ENCODE measurements at places on chromosomes 5 and 9.
A peak's percentile ranks its signal among the peaks of the same experiment; 100 is the strongest.

DNA sequence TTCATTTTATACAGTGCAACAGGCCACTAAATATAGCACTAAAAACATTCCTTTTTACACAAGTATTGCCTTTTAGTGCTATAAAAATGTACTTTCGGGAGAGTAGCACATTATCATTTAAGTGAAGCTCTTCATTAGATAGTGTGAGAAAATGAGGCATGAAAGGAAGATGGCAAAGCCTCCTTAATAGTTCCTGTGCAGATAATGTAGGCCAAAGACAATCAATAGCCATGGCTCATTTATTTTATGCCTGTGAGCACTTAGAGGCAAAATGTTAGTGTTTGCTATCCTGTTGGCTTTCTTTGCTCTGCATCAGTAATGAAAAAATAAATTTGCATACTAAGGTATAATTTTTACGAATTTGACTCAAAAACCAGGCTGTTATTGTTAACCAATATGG is 929.5 kb upstream of the C9orf72 start:
- DNase-seq, result no peak

- DNase-seq, result no peak
Observed at GRCh38 chr5:167987490-167988280, 303.8 kb upstream of the WWC1 start.

DNA sequence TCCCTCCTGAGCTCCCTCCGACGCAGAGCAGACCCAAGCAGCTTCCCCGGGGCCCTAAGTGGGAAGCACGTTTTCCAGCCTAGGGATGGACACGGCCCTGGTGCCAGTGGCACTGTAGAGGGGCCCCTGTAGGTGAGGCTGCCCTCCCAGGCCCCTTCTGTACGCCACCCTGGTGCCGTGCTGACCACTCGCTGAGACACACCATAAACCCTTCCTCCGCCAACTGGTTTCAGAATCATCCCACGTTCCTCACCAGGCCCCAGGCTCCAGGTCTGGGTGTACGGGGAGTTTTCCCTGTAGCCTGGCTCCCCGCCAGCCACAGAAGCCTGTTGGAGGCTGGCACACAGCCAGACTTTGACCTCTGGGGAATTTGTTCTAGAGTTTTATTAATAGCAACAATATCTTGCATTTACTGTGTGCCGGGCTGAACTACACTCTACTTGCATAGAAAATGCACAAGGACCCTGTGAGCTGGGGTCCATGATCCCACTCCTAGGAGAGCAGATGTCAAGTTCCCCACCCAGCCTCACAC is 18.2 kb upstream of the WDR38 start:
- no peak for DNase-seq

- DNase-seq, result no peak
Observed at GRCh38 chr5:81020478-81021167, 60.5 kb downstream of the RASGRF2 start.

GRCh38 chr9:36441966-36442365 is 41.9 kb upstream of the RNF38 start:
- no peak for DNase-seq

DNA sequence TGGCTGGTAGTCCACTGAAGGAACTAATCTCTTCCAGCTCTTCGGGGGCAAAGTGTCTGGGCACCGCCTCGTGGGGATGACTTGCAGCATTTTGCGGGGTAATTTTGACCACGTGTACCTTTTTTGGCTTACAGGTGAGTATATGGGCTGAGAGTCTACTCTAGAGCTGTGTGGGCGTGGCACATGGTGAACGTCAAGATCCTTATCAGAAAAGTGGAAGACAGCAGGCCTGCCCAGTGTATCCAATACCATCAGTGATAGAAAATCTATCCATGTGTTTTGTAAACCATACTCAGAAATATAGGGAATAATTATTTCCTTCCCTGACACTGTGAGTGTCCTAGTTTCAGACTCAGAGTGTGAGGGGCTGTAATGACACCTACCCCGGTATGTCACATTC is 148.5 kb downstream of the SLIT3 start:
- no peak for DNase-seq

DNA sequence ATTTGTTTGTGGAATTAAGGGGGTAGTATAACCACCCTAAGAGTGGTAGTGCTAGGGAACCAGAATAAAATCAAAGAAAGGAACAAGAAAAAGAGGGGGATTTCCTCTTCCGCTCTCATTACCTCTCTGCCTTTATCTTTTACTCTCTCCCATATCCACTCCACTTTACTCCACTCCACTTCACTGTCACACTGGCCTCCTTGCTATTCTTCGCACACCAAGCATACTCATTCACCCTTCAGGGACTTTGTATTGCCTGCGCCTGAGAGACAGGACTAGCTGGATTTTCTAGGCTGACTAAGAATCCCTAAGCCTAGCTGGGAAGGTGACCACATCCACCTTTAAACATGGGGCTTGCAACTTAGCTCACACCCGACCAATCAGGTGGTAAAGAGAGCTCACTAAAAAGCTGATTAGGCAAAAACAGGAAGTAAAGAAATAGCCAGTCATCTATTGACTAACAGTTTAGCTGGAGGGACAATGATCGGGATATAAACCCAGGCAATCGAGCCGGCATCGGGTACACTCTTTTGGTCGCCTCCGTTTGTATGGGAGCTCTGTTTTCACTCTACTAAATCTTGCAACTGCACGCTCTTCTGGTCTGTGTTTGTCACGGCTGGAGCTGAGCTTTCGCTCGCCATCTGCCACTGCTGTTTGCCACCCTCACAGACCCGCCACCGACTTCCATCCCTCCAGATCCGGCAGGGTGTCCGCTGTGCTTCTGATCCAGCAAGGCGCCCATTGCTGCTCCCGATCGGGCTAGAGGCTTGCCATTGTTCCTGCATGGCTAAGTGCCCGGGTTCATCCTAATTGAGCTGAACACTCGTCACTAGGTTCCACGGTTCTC is 121.8 kb downstream of the FAM170A start:
- no peak for DNase-seq

GRCh38 chr5:140224658-140225057 is 49.7 kb downstream of the CYSTM1 start:
- DNase-seq, result no peak

DNA sequence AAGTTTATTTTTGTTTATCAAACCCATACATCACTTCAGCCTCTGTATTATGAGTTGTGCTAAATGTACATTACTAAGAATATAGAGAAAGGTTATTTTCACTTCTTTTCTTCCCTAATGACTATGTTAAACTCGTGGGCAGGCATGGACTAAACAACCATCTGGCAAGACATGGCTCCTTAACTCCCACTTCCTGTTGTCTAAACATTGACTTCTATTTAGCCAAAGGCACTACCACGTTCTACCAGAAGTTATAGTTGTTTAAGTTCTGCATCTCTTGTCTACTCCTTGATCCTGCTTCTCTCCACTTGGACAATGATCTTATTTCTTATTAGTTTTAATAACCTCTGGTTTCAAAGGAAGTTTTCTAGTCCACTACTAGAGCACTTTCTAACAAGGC is 136.1 kb downstream of the MACIR start:
- no peak for DNase-seq

- no peak for DNase-seq
Observed at GRCh38 chr5:32536246-32536645, 49.1 kb upstream of the SUB1 start.

DNA sequence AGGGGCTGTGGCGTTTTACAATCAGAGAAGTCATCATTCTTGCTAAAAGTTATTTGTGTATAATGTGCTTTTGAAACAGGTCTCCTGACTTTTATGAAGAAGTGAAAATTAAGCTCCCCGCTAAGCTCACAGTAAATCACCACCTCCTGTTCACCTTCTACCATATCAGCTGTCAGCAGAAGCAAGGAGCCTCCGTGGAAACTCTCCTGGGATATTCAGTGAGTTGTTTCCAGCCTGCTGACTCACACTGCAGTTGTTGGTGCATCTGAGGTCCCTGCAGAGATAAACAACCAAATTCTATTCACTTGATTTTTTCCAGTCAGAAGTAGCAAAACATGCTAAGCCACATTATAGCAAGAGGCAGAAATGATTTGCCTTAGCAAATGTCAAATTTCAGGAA is 156.7 kb downstream of the DOCK8 start:
- DNase-seq, result no peak

DNA sequence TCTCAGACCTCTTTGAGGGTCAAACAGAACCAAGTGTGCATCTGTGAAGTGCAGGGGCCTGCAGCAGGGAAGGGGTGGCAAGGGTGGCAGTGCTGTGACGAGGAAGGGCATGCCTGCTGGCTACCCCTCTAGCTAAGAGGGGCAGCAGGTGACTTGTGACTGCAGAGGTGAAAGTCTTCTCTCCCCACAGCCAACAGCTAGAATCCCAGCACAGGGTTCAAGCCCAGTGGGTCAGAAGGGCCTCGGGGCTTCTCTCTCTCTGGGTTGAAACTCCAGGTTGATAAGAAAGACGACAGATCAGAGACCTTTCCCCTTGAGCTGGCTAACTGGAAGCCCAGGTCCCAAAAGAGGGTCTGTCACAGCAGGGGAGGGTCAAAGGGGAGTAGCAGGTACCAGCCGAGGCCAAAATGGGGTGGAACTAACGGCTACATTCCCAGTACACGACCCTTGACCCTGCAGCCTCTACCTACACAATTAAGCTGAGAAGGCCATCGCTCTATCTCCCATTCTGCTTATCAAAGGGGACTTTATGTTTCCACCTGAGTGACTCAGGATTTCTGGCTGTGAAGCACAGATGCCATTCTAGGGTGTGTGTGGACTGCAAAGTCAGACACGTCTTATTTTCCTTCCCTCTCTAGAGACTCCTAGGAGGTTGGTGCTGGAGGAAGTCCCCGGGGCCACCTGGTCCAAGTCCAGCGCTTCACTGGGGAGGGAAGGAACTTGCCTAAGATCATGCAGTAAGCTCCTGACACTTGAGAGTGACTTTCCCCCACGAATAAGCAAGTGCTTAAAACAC is 14.6 kb downstream of the ANKS6 start:
- DNase-seq, result no peak

DNA sequence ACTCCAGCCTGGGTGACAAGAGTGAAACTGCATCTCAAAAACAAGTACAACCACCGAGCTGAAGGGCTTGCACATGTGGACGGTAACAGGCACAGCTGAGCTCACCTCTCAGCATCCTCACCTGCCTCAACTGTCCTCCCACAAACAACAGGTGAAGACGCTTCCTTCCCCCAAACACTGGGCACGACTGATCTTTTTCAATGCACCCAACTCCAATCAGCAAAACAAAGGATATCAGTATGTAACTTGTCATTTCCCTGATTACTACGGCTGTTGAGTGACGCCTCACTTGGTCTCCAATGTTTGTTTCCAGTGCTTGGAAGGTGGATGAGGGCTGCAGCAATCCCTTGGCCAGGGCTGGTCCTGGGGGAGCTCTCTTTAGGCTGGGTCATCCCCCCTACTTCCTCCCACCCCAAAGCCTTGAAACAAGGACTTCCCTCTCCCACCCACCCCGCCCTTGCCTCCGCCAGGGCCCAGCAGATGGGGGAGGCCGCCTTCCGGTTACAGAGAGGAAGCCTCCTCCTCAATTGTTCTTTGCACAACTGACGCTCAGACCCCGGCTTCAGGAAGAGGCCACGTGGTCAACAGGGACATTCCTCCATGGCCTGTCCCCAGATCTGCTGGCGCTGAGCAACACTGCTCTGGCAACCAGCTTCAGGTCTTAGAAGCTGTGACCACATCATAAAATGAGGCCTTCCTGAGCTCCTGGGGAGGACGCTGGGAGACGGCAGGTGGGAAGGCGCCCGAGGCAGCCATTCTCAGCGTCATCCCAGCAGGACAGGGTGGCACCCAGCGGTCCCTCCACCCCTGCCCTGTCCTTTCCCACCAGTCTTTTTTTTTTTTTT is 5.9 kb downstream of the FAM78A start:
- no peak for DNase-seq

GRCh38 chr5:123434796-123435195 is 11.6 kb upstream of the CEP120 start:
- DNase-seq, result no peak

DNA sequence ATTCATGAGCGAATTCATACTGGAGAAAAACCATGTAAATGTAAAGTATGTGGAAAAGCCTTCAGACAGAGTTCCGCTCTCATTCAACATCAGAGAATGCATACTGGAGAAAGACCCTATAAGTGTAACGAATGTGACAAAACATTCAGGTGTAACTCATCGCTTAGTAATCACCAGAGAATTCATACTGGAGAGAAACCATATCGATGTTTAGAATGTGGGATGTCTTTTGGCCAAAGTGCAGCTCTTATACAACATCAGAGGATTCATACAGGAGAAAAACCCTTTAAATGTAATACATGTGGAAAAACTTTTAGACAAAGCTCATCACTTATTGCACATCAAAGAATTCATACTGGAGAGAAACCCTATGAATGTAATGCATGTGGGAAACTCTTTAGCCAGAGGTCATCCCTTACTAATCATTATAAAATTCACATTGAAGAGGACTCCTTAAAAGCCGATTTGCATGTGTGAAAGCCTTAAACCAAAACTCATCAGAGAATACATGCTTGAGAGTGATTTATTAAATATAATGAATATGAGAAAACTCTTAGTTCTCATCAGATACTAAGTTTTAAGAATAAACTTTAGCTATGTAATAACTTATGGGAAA is 11.8 kb upstream of the ZFP2 start:
- DNase-seq, result no peak

GRCh38 chr5:132750471-132751230 is 3.4 kb downstream of the CCNI2 start:
- no peak for DNase-seq

DNA sequence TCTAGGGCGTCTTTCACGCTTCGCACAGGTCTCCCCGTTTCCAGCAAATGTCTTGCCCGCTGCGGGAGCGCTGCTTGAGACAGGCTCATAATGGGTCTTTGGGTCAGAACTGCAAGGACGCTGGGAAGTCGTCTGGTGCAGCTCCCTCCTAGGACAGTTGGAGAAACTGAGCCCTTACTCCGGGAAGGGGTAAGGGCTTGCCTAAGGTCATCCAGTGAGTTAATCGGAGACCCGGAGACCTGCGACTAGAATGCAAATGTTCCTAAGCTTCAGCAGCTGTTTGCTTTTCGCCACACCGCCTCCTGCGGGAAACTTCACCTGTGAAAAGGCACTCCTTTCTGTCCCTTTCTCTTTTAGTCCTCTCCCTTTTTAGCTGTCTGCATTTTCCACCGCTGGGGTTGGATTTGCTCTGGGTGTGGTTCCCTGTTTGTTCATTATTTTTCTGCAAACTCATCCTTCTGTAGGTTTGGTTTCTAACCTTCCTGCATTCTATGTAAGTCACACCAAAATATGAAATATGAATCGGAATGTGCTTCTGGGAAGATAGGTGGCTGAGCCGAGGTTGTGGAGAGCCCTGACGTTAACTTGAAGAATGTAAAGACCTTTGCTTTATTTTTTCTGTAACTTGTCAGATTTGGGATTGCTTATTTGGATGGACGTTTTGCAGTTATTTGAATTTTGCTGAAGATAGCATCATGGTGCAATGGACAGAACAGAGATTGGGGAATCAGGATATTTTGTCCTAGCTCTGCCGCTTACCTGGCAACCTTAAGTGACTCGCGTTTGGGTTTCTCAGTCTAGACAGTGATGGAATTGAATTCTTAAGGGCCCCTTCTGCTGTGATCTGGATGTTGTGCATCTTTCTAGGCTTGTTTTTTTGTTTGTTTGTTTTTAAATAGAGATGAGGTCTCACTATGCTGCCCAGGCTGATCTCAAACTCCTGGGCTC is 909 bp downstream of the SLC36A1 start:
- peak; percentile 1 for DNase-seq

Data from stimulated activated CD4-positive, alpha-beta T cell treated with anti-CD3 and anti-CD28 coated beads, Interleukin-4, amount 100 ng/mL, for 48 hours (primary cell).